ENCODE measurements at places on chromosomes 12 and 14.

GRCh38 chr12:109167781-109168180, 51.4 kb downstream of the ACACB start:
- DNase-seq: no peak

- DNase-seq: no peak
These were observed 966.1 kb downstream of the FSCB start for GRCh38 chr14:43540948-43541347.

DNA sequence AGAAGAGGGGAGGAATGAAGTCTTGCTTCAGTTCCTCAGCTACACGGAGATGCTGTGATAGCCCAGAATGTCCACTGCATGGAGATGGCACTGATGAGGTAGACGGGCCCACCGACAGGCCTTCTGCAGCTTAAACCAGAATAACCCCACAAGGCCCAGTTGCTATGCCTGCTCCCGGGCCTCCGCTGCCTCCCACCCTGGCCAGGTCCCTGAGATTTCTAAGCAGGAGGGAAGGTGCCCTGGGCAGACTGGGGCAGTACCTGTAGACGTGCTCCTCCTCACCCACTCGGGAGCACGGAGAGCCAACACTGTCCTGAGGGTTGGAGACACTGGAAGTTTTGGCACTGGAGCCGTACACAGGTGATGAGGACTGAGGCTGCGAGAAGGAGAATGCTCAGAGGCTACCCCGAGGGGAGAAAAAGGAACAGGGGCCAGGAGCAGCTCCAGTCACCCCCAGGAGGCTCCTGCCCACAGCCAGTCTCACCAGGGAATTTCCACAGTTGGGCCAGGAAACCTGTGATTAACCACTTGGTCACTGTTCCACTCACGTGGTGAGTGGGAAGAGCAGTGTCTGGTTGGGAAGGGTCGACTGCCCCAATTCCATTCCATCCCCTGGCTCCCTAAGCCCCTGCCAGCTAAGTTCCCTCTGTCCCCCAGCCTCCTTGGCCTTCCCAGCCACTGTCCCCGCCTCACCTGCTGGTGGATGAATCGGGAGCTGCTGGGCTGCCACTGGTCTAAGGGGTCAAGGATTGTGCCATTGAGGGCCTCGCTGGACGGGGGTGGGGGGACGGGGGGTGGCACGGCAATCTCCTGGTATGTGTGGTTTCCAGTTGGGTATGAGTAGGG, 22.8 kb upstream of the RPLP0 start:
- DNase-seq: no peak

- DNase-seq: no peak
These were observed 465.7 kb upstream of the MGAT4C start for GRCh38 chr12:86721713-86722397.

GRCh38 chr12:49984476-49985359, 12.0 kb downstream of the AQP6 start:
- no peak for DNase-seq

DNA sequence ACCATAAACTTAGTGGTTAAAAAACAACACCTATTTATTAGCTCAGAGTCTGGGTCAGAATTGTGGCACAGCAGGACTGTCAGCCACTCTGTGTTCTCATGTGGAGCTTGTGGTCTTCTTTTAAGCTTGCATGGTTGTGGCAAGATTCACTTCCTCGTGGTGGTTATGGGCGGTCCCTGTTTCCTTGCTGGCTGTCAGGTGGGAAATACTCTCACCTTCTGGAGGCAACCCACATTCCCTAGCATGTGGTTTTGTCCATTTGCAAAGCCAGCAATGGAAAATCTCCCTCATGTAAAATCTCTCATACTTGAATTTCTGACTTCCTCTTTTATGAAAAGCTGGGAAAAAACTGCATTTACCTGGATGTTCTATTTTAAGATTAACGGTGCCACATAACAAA, 229.8 kb downstream of the ALX1 start:
- DNase-seq: no peak

DNA sequence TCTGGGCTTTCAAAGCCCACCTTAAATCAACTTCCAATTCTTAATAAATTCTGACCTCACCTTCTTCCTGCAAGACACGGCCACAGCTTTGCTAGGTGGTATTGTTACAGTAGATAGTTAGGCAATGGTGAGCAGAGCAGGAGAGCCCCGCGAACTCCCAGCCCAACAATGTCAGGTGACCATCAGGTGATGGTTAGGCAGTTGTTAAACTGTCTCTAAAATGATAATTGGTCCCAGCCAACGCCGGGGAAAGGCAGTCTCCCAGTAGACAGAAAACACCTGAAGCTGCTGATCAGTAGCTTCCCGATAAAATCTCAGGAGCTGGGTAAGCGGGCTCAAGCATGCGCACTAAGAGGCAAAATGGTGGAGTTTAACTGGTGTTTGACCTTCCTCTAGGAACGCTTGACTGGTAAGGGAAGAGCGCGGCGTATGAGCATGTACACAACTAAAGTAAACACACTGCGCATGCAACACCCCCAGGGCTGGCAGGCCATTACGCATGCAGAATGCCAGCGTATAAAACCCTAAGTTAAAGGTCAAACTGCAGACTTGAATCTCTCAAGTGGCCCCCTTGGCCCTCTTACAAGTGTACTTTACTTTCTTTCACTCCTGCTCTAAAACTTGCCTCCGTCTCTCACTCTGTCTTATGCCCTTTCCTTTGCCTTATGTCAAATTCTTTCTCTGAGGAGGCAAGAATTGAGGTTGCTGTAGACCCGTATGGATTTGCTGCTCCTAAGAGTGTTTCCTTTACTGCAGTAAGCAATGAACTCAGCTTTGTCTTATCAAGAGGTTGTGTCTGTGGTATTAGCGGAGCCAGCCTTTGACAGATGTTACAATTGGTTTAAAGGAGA, 113.5 kb downstream of the C12orf75 start:
- no peak for DNase-seq

DNA sequence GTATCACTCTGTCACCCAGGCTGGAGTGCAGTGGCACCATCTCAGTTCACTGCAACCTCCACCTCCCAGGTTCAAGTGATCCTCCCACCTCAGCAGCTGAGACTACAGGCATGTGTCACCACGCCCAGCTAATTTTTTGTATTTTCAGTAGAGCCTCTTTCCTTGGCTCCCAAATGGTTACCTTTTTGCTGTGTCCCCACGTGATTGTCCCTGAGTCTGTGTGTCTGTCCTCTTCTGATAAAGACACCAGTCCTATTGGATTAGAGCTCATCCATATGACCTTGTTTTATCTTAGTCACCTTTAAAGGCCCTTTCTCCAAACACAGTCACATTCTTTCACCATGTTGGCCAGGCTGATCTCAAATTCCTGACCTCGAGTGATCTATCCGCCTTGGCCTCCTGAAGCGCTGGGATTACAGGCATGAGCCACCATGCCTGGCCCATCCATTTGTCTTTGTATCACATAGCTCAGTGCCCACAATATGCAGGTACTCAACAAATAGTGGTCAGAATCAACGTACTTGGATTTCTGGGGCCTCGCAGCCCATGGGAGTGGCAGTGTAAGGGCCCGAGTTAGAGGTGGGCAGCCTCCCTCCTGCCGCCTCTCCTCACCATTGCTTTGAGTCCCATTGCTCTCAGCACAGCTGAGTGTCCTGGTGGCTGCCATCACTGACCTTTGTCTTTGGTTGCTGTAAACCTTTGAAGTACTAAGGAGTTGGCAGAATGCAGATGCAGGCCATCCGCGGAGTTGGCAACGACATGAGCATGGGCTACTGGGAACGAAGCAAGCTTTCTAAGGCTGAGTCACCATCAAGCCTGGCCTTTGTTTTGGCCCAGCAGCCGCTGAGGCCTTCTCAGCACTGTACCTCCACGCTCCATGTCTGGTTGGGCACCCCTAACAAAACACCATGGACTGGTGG, 9.3 kb downstream of the TPCN1 start:
- no peak for DNase-seq

GRCh38 chr12:22299294-22299912, 35.1 kb downstream of the ST8SIA1 start:
- DNase-seq: no peak

DNA sequence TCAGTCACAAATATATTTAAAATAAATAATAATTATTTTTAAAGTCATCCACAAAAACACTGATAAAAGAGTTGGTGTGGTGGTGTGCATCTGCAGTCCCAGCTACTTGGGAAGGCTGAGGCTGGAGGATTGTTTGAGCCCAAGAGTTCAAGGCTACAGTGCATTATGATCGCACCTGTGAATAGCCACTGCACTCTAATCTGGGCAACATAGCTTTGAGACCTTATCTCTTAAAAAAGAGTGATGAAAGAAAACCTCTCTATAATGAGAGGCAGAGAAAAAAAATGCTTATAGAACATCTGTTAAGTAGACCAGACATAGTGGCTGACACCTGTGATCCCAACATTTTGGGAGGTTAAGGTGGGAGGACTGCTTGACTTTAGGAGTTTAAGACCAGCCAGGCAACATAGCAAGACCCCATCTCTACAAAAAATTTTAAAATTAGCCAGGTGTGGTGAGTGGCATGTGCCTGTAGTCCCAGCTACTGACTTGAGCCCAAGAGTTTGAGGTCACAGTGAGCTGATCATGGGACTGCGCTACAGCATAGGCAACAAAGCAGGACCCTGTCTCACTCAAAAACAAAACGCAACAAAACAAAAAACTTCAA, 50.5 kb downstream of the RALGAPA1 start:
- DNase-seq: no peak

- DNase-seq: no peak
These were observed 184.8 kb downstream of the SLC16A7 start for GRCh38 chr12:59780605-59781135.

GRCh38 chr12:58455136-58455535, 465.2 kb downstream of the LRIG3 start:
- DNase-seq: no peak

- no peak for DNase-seq
These were observed 406.4 kb downstream of the NRXN3 start for GRCh38 chr14:78576437-78577166.

GRCh38 chr12:127635838-127636237, 631.1 kb upstream of the TMEM132C start:
- no peak for DNase-seq

GRCh38 chr12:4816744-4817525, 92.8 kb upstream of the KCNA1 start:
- DNase-seq: no peak

DNA sequence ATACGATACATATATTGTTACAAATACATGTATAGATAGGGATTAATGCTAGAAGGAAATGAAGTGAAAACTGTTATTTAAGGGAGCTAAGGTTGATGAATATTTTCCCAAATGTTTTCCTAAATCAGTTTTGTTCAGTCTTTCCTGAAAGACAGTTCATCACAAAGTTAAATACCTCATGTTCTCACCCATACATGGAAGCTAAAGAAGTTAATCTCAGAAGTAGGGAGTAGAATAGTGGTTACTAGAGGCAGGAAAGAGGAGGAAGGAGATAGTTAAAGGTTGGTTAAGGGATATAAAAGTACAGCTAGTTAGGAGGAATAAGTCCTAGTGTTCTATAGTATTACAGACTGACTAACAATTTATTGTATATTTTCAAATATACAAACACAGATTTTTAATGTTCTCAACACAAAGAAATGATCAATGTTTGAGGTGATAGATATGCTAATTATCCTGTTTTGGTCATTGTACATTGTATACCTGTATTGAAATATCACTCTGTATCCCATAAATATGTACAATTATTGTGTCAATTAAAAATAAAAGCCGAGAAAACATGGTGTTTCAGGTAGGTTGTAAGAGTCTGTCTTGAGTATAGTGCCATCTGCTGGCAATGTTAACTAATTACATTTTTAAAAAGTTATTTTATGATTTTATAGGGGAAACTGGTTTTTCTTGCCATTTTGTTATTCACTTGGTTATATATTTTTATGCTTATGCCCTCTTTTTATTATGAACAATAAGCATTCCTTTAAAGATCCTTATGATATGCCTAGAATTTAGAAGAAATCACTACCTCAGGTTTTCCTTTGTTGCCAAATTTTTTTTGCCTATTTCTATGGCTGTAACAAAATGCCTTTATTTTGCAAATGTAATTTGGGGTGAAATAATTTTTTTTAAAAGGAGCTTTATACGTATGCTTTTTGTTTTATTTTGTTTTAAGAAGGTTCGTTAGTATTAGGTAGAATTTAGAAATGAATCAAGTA, 26.9 kb downstream of the ZDHHC17 start:
- no peak for DNase-seq

DNA sequence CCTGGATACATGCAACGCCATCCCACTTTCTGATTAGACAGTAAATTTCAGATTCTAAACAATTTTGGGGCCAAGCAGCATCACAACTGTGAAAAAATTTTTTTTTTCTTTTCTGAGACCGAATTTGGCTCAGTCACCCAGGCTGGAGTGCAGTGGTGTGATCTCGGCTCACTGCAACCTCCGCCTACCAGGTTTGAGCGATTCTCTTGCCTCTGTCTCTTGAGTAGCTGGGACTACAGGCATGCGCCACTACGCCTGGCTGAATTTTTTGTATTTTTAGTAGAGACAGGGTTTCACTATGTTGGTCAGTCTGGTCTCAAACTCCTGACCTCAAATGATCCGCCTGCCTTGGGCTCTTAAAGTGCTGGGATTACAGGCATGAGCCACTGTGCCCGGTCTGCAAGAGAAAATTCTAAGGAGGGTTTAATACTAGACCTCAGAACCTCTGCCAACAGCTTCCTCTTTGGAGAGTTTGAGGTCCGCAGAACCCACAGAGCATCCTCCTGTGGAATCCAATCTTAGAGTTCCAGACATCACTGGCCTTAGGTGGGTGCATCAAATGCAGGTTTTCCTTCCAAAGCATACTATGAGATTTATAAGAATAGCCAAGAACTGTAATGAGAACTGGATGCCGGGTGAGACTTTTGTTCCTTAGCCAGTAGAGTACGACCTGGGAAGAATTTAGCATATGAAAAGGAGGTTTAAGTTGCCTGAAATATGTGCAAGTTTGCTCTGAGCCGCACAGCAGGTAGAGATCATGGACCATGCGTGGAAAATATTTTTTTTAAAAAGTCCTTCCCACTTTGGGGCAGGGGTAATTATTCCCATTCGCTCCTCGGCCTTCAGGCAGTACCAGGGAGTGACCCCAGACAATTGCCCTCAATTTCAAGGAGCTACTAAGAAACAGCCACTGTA, 7.8 kb upstream of the PHC1 start:
- no peak for DNase-seq

DNA sequence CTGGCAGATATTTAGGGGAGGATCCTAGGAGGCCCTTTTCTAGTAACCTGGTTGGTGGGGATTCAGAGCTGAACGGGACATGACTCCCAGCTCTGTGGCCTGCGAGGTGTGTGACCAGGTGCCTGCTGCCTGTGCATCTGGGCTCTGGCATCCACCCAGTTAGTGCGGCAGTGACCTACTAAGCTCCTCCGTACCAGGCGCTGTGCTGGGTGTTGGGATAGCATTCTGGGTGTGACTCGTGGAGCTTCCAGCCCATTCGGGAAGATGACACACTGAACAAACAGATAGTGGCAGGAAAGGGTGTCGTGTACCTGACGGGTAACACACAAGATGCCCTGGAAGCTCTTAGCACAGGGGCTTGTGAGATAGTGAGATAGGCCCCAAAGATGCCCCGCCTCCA, 80.9 kb downstream of the ACACB start:
- no peak for DNase-seq

DNA sequence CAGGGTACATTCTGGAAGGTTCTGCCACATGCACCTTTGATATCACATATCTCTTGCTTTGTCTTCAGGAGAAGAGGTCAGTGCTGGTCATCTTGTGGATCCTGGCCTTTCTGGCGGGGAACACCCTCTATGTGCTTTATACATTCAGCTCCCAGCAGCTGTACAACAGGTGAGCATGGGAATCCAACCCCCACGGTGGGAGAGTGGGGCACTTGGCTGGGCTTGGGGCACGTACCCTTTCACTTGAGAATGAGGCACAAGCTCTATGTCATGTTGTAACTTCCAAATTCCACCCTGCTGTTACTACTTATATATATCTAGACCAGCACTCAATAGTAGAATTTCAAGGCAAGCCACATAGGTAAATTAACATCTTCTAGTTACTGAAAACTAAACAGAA, 28.6 kb downstream of the RNFT2 start:
- no peak for DNase-seq

GRCh38 chr14:95163132-95163531, 5.8 kb upstream of the DICER1 start:
- no peak for DNase-seq
